ENCODE measurements at places on chromosomes 5 and 9.

DNA sequence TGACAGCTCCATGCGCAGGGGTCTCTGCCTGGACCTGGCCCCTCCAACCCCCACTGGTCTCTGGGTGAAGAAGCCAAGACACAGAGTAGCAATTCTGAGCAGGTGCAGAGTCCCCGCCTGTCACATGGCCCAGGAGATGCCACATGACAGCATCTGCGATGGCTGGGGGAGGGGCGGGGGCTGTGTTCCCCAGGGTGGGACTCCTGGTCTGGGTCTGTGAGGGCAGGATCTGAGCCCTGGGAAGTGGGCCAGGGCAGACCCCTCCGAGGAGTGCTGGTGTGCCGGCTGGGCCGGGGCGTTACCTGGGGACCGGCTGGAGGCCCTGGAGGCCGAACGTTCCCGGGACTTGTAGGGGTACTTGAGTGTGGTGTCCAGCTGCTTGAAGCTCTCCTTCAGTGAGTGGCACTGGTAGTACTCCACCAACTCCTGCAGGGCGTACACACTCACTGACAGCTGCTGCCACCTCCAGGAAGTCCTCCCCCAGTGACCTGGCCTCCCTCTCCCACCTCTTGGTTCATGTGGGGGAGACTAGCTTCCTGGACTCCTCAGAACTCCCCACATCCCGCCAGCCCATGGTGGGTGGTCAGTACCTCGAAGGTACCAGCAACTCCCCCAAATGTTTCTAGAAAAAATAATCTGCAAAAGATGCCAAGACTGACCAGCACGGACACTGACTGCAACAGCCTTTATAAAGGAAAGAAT is 32.1 kb upstream of the SARDH start:
- DNase-seq = no peak

GRCh38 chr5:141681695-141682641 is at the start of gene ARAP3:
Gene ARAP3, minus strand, starts transcription at chr5:141682230. Its CDS starts 1,744 bp downstream, at chr5:141680486.
- DNase-seq = peak; percentile 91

DNA sequence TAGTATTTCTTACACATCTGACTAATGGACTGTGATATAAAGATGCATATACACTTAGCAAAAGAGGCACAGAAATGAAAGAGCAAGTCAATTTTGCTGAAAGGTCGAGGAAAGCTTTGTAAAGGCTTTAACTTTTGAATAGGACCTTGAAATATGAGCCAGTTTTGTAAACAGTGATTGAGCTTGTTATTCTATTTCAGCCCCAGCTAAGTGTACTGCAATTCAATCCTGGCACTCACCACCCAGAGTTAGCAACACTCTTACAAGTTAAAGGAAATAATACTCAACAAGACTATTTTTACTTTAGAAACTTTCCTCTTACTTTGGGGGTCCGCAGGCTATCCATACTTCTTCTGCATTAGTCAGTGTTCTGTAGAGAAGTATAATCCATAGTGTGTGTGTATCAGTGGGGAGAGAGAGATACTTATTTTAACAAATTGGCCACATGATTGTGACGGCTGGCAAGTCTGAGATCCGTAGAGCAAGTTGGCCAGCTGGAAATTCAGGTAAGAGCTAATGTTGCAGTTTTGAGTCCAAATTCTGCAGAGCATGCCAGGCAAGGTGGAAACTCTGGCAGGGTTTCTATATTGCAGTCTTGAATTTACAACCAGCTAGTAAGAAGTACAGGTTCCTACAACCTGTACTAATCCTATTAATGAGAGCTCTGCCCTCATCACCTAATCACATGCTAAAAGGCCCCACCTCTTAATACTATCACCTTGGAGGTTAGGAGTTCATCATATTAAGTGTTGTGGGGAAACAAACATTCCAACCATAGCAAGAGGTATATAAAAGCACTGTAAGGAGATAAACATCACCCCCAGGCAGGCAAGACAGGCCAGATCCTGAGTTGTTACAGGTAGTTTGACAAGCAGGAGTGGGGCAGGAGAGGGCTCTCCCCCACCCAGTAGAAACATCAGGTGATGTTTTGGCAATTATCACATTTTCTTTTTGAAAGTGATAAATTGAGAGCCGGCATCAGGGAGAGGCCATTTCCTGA is 33.6 kb downstream of the IL7R start:
- DNase-seq = no peak

DNA sequence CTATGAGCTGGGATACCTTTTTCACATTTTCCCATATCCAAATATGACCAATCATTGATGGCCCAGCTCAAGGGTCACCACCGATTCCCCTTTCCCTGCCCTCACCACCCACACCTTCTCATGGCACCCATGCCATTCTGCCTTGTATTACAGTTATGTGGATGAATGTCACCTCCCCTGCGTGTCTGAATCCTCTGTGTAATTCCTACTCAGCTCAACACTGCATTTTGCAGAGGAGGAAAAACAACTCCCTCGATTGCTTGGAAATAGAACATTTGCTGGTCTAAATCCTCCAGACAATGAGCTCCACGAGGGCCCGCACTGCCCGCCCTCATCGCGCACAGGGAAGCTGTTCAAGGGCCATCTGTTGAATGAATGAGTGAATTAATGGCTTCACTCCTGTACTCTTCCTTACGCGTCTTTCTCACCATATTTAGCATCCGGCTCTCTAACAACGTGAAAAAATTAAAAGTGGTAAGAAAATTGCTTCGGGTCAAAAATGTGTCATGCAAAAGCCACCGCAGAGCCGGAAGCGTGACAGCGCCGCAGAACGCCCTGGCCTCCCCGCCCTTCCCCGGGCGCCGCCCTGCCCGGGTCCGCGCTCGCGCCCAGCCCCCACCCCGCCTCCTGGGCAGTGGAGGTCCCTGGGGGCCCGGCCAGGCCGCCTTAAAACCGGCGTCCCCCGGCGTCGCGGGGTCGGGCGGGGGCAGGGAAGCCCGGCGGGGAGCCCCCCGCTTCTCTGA is 704 bp downstream of the SUSD1 start:
- DNase-seq = peak; percentile 22

DNA sequence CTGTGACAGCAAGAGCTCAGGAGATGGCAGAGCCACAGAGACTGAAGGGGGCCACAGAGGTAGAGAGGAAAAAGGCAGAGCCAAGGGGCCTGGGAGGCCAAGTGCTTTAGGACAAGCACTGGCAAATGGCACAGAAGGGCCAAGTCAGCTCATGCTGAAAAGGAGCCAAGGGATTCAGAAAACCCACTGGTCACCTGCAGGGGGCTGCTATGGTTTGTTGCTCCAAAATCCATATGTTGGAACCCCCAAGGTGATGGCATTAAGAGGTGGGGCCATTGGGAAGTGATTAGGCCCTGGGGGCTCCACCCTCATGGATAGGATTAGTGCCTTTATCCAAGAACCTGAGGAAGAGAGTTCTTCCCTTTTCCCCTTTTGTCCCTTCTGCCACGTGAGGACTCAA is 165.4 kb downstream of the ARSB start:
- no peak for DNase-seq

DNA sequence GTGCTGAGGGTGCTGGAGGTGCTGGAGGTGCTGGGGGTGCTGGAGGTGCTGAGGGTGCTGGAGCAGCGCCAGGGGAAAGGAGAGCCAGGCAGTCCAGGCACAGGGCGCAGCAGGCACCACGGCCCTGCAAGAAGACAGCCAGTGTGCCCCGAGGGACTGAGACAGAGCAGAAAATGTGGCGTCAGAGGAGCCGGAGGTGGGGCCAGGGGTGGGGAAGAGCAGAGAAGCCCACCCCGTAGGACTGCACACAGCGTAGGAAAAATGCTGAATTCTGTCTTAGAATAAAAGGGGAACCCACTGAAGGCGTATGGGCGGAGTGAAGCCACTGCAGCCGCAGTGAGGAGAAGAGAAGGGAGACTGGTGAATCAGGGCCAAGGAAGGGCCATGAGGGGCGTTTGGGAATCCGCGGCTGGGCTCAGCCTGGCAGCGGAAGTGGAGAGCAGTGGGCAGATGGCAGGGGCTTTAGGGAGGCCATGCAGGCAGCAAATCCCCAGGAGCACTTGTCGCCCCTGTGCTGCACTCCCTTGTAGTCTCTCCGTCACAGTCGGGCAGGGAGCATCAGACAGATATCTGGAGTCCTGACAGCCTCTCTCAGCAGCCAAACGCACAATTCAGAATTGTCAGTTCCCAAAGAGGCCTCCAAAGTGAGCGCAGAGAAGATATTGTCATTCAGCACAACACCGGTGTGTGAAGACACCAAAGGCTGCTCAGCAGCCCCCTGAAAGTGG is 35.9 kb upstream of the LECT2 start:
- no peak for DNase-seq

DNA sequence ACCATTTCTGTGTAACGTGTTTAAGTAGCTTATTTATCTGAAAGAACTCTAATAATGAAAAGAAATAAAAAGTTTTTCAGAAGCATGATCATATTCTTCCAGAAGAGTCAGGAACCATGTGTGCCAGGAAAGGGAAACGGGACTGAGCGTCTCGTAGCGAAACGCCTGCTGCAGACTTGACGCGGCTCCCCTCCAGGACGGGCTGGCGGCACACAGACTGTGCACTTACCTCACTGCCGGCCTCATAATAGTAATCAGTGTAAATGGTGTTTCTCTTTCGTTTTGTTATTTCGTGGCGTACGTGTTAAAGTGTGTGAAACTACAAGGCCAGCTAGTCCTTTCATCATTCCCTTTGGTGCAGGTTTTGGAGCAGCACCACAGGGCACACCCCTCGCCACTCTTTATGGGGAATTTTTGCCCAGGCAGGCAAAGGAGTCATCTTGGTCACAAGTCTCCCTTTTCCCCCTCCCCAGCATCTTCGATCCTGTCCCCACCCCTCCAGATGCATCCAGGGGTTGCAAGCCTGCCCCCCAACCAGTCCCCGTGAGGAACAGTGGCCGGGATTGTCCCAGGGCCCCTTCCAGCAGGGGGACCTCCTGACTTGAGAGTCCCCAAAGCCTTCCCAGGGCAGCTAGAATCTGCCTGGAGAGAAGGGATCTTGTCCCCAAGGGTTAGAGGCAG is 233.1 kb downstream of the FANCC start:
- DNase-seq = no peak

GRCh38 chr5:111779260-111779921 is 22.4 kb upstream of the NREP start:
- DNase-seq = no peak

DNA sequence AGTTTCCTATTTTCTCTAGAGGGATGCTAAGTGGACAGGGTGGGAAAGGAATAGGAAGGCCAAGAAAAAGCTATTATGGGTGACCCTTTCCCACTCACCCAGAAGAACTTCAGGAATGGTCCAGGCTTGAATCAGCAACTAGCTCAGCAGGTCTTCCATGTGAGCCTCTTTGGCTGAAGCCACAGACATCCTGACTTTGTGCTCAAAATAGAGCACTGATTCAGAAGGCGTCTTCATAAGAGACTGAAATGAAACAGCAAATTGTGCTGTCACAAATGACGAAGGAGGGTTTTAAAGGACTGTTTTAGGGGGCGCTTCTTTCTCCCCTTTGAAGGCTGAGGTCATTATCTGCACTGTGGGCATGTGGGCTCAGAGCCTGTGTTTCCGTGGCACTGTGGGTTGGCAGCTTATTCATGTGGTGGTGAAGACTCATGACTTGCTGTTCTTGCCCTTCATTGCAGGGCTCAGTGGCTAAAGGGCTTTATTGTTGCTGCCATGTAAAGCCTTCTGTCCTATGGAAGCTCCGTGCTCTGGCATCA is 65.8 kb upstream of the NFIL3 start:
- no peak for DNase-seq

DNA sequence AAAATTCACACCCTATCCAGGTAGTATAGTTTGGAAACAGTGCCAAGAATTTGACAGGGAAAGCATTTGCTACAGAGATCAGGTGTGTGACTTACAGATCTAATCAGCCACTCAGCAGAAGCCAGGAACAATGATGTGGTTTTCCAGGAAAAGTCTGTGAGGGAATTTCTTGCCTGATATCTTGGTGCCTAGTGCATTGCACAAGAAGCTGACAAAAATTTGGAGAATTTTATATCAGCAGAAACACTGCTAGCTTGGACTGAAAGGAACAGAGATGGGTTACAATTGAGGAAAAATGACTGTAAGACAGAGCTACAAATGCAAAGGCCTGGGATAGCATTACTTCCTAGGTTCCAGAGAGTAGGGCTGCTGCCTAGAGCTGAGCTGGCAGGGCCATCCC is 658.1 kb upstream of the CHD1 start:
- DNase-seq = no peak

DNA sequence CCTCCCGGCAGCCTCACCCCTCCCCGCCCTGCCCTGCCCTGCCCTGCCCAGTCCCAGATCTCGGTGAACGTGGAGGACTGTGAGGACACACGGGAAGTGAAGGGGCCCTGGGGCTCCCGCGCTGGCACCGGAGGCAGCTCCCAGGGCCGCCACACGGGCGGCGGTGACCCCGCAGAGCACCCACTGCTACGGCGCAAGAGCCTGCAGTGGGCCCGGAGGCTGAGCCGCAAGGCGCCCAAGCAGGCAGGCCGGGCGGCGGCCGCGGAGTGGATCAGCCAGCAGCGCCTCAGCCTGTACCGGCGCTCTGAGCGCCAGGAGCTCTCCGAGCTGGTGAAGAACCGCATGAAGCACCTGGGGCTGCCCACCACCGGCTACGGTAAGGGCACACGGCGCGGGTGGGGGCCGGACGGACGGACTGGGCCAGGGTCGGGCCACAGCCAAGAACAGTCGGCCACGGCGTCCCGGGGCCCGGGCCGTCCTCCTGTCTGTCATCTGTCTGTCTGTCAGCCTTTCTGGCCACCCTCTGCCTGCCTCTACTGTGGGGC is 84.2 kb downstream of the KCNT1 start:
- DNase-seq = no peak

DNA sequence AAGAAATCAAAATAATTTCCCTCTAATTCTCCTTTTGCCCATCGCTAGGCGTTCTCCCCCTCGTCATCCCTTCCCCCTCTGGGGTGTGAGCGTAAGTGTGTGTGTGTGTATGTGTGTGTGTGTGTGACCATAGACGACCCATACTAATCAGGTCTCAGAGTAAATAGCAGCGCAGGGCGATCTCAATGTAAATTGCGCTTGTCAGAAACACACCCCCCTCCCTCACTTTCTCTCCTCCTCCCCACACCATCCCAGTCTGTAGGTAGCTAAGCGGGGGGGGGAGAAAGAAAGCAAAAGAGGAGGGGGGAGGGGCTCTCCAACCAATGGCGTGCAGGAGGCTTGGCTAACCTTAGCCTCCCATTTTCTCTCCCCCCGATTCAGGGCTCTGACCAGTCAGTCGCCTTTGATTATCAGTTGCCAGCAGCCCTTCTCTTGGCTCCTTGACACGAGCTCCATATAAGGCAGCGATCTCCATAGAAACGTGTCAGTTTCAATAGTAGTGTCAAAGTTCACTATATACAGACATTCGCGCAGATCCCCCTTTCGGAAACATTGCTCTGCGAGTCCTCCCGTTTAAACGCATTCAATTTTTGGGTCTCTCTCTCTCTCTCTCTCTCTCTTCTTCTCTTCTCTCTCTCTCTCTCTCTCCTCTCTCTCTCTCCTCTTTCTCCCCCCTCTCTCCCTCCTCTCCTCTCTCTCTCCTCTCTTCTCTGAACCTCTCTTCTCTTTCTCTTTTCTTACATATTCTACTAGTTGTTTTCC is at the start of gene NR2F1:
Gene NR2F1 (plus strand): TSS at position 546 of the 762 bp plus-strand sequence. CDS start 1,802 bp downstream, outside the sequence.
- DNase-seq = peak; percentile 100
